ENCODE measurements at places on chromosomes 12 and 14.

DNA sequence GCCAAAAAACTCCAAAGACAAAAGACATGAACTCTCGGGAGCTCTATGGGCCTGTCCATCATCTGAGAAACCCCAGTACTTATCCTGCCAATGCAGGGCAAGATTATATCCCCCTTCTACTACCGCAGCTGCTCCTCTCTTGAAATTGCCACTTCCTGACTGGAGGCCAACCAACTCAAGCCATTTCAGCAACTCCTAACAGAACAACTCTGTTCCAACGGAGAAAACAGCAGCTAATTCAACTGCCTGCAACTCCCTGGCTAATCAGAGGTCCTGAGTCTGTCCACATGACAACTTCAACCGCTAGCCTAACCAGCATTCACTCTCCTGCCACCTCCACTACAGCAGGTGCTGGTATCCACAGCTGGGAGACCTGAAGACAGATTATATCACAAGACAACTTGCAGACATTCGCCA, 24.1 kb downstream of the CEP83 start:
- DNase-seq = no peak

- no peak for DNase-seq
These were observed 364.5 kb downstream of the PAWR start for GRCh38 chr12:79326222-79326621.

DNA sequence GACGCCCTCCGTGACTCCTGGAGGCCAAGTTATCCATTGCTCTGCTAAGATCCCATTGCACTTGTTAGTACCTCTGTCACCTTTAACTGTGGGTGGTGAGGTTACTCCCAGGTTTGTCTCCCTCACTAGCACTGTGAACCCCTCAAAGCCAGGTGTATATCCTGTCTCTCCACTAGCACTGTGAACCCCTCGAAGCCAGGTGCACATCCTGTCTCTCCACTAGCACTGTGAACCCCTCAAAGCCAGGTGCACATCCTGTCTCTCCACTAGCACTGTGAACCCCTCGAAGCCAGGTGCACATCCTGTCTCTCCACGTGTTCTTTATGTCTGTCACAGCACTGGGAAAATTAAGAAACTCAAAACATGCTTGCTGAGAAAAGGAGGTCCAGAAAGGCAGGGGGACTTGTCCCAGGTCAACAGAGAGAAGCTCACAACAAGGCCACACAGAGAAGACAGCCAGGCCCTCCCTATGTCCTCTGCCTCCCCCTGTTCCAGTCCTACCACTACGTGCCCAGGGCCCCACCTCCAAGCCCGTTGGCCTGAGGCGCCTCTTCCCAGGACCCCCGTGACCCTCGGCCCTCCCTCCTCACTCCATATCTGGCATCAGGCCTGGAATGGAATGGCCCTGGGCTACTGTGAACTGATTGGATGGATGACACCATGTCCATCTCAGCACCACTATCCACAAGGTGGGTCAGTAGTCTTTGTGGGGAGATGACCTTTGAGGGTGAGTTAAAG, 26.4 kb upstream of the FKBP4 start:
- no peak for DNase-seq

DNA sequence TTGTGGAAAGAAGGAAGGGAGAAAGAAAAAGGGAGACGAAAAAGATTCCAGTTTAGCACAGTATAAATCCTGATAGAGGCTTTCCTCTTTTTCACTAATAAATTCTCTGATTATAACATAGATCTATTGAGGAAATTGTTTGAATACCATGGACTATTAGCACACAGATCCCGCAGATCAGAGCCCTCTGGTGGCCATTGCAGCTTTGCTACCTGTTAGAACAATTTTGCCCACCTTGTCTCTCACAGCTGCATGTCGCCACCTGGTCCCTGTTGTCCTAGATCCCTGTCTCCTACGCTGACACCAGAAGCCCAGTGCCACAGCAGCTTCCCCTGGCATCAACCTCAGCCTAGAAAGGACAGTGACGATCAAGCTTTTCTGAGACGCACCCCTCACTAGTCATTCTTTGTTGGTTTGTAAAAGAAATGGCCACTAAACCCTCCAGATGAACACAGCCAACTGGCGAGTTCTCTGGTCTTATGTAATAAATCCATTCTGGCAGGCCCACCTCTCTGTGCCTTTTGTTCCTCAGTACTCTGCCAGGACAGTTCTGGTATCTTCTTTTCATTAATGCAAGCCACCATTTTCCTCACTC, 9.9 kb downstream of the GPHB5 start:
- DNase-seq = no peak

GRCh38 chr14:22052795-22053194, 379.2 kb upstream of the OR4E1 start:
- no peak for DNase-seq

GRCh38 chr14:93759719-93760307, 28.5 kb downstream of the PRIMA1 start:
- DNase-seq = no peak
